AG09309 (cell line): ENCODE measurements at places on chromosomes 2 and 18.

GRCh38 chr2:169131587-169132512 is 62.5 kb downstream of the DHRS9 start:
- DNase-seq, result no peak

DNA sequence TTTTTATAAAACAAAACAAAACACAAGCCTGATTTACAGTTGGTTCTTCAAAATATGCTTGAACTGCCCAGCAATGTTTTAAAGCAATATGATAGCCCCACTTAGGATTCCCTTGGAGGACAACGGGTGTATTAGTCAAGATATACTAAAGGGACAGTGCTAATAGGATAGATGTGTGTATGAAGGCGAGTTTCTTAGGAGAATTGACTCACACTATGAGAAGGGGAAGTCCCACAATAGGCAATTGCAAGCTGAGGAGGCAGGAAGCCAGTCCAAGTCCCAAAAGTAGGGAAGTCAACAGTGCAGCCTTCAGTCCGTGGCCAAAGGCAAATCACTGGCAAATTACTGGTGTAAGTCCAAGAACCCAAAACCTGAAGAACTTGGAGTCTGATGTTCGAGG is 167.9 kb downstream of the CBLN2 start:
- DNase-seq, result no peak

GRCh38 chr2:152298754-152299153 is 36.2 kb upstream of the FMNL2 start:
- no peak for DNase-seq

DNA sequence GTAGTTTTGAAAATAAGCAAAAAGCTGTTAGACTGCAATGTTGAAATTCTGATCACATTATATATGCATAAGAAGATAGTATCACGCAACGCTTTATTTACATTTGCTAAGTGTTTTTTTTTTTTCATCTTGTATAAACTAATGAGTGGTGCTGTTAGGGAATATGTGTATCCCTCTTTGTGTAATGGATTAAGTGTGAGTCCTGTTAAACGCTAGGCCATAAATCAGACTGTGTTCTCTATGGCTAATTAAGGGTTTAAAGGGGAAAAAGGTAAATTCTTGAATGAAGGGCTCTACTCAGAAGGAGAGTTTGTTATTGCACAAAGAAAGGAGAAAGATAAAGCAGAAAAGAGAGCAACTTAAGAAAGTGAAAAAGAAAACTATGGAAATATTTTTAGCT is 4.8 kb upstream of the ASXL3 start:
- DNase-seq, result no peak

- DNase-seq, result no peak
Observed at GRCh38 chr2:191228861-191229260, 16.3 kb upstream of the MYO1B start.

GRCh38 chr2:147174824-147175254 is 670.0 kb upstream of the ACVR2A start:
- no peak for DNase-seq

GRCh38 chr2:239283288-239283945 is 117.4 kb downstream of the HDAC4 start:
- DNase-seq, result no peak

- DNase-seq, result no peak
Observed at GRCh38 chr2:102154946-102155702, 12.6 kb downstream of the IL1R1 start.

- DNase-seq, result no peak
Observed at GRCh38 chr2:101185085-101185484, 33.9 kb upstream of the TBC1D8 start.

DNA sequence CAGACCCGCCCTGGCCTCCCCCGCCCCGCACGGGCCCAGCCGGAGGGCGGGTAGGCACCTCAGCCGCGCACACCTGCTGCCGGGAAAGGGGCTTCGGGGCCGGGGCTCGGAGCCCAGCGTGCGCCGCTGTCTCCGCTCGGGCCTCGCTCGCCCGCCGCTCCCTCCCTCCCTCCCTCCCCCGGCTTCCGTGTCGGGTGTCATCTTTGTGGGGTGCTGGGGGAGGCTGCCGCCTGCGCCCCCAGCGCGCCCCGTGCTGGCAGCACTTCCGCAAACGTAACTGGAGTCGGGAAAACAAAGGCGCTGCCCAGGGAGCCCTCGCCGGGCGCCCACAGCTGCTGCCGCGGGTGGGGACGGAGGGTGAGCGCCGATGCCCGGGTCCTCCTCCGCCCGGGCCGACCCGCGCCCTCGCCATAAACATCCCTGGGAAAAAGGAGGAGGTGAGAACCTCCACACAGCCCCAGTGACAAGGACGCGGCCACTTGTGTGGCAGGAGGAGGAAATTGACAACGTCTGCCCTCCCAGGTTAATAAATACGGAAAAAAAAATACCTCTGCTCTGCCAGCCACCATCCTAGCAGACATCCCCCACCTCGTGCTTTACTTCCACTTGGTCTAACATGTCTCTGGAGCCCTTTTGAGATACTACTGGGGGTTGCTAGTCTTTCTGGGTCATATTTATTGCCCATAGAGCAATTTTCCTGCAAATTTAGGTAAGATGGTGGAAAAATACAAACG is 550 bp downstream of the MFSD6 start:
- no peak for DNase-seq

DNA sequence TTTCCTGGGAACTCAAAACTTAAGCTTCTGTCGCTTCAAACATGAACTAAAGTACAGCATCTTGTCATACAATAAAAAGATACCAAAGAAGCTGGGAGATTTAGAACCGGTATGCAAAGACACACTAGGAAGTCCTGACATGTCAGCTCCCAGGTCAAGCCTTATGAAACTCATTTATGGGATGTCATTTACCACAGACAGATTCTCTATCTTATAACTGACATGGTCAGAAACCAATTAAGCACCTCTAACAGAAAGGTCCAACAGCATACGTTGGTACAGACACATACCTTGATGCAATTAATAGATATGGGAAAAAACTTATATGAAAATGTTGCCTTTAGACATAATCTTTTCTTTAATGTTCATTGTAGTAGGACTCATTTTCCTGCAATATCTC is 169.0 kb downstream of the SRBD1 start:
- no peak for DNase-seq

DNA sequence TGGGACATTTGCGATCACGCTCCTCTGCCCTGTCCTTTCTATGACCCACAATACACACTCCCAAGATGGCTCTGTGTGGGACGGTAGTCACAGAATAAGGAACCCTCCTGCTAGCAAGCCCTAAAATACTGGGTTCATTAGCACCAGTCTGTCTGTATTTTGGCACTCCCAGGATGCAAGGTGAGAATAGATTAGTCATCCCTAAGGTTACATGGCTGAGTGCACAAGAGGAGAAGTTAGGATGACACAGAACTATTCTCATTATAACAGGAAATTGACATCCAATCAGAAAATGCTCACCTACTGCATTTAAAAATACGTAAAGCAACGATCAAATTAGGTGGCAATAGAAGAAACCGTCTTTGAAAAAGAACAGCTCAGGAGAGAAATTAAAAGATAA is 590.2 kb downstream of the EPHA4 start:
- no peak for DNase-seq

DNA sequence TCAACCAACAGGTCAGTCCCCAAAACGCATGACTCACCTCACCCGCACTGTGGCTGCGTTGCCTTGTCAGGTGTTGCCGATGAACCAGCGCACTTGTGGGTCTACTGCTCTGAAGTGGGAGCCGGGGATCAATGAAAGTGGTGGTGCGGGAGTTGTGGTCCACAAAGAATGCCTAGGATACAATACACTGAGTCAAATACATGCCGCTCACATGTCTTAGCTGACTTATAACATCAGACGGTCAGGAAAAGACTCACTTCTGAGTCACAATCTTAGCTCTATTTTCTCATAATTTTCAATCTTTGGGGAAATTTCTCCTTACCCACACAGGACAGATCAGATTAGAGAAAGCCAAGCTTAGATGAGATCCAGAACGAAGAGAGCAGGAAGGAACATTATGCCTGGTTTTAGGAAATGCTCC is 107.1 kb upstream of the STK17B start:
- no peak for DNase-seq

DNA sequence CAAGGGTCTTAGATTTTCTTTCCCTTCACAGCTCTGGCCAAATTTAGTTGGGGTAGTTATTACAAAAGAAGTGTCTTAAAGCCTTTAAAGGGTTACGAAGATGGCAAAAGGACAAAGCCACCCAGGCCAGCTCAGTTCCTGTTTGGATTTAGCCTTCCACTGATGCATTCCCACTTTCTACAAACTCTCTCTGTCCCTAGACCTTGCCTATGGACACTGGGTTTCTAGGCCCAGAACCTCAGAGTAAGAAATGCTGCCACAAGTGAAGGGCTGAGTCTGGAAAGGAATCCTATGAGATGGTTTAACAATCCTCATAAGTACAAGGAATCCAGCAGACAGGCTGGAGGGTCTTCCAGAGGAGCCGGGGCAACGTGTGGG is 13.4 kb downstream of the NFE2L2 start:
- DNase-seq, result no peak

DNA sequence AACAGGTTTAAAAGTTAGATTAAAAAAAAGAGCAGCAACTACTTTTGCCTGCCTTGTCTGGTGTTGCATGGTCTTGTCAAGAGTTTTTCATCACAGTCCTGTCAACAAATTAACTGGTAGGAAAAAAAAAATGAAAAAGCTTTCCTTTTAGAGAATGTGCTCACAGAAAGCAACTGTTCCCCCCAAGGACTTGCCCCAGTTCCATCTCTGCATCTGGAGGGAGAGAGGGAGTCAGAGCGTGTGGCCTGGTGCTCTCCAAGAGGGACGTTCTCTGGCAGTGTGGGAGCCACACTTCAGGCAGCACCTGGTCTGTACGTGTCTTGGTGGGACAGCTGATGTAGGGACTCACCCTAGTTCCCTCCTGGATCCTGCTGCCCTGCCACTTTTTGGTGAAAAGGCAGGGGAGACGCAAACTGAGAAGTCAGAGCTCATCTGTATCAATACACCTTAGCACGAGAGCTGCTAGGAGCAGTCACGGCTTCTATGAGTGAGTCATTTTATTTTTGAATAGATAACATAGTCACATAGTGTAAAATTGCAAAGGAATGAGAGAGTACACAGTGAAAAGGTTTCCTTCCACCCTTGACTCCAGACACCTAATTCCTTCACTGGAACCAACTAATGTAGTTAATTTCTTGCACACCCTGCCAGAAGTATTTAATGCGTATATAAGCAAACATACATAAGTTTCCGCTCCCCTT is 172.5 kb upstream of the MGAT5 start:
- no peak for DNase-seq

- DNase-seq, result no peak
Observed at GRCh38 chr2:43315482-43315881, 89.1 kb upstream of the ZFP36L2 start.
